ENCODE measurements at places on chromosomes 7 and 10. TPM values are rescaled to one million over a fixed set of nuclear protein-coding genes. Genes with fewer than 3 reads are reported as not detected.

CYP2C19 gene
- total RNA-seq = 0.50 TPM

INHBA gene
- total RNA-seq = 8.5 TPM

KCNH2 gene
- under 0.01 TPM for total RNA-seq

MRM2 gene
- total RNA-seq = 28.9 TPM

CFAP69 gene
- total RNA-seq = 2.1 TPM
